ENCODE measurements at places on chromosomes 7 and 10.

DNA sequence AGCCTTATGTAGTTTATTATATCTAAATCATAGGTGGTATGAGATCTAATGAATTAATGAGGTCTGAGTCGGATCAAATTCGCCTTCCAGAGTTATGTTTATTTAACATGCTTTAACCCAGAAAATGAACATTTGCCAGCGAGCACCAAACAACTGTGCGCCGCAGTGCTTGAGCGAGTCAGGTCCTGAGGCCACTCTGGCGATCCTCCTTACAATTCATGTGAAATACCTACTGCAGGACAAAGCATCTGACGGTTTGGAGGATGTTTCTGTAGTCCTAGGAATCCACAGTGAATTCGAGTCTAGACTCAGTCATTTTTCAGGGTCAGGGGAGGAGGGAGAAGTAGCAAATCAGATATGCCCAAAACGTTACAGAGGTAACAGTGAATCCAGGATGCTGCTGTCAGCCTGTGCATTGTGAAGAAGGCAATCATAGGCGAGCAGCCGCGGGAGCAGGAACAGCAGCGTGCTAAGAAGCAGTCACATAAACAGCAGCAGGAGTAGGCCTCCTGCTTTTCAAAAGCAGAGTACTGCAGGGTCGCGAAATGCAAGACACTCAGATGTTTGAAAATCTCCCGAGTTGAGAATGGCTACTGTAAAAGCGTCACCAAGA, 120.2 kb downstream of the CACNB2 start:
- DNase-seq, result no peak

DNA sequence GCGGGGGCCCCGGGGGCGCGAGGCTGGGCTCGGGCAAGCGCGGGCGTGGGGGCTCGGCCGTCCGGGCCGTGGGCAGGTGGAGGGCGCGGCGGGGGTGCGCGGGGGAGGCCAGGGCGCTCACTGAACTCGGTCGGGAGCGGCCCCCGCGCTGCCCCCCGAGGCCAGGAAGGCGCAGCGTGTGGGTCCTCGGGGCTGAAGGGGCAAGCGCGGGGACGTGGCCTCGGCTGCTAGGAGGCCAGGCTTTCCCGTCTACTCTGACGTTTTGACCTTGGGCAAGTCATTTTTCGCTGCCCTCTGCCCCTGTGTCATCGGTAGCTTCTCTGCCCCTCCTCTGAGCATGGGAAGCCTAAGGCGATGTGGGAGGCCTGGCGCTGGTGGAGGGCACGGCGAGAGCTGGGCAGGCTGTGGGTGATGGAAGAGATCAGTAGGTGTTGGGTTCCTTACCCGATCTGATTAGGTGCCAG, 441 bp downstream of the FBH1 start:
- DNase-seq, result no peak

- DNase-seq, result no peak
Observed at GRCh38 chr10:70664702-70665195, 7.6 kb upstream of the ADAMTS14 start.

GRCh38 chr7:157669768-157670351, 333.1 kb downstream of the DNAJB6 start:
- DNase-seq, result no peak

GRCh38 chr10:17878896-17879295, 69.7 kb downstream of the MRC1 start:
- no peak for DNase-seq

GRCh38 chr7:132933072-132933458, 148.8 kb downstream of the CHCHD3 start:
- DNase-seq, result no peak

- DNase-seq, result no peak
Observed at GRCh38 chr7:103921692-103922091, 67.8 kb downstream of the RELN start.

DNA sequence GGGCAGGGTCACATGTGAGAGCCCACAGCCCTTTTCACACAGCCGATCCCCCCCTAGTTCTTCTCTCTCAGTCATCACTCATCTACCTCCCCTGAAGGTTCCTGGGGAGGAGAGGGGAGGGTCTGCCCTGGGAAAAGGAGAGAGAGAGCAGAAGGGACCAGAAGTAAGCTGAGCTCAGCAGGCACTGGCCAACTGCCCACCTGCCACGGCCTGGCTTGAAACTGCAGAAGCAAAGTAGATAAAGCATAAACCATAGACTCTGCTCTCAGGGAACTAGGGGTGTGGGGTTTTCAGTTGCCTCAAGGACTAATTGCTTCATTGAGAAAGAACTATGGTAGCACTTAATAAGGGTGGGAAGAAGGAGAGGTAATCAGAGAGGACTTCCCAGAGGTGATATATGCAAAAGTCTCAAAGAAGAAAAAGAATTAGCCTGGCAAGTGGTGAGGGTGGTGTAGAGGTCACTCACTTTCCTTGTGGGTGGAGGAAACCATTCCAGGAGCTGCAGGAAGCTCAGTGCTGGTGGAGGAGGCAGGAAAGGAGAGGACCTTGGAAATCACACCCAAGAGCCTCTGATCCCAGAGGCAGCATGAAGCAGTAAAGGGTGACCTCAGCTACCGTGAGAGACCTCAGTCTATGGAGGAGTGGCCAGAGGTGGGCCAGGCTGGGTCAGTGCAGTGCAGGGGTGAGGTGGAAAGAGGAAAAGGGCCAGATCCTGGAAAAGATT, 17.2 kb downstream of the PILRA start:
- no peak for DNase-seq

GRCh38 chr10:6640433-6641040, 60.5 kb upstream of the PRKCQ start:
- DNase-seq, result no peak

GRCh38 chr10:101829561-101830315, 11.5 kb upstream of the OGA start:
- DNase-seq, result peak; percentile 42

DNA sequence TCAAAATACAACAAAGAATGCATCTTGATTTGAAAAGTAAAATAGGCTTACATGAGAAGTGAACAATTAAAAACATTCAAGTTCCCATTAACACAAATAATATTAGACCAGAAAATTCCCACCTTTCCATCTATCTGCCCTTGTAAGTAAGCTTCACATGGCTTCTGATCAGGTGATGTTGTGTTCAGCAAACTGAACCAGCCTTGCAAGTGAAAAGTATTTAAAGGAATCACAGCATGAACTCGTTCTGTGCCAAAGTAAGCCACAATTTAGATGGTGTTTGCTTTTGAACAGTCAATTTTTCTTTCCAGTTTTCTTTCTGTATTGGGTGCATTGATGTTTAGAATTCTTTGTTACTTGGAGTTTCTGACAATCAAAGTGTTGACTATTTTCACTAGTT, 347.9 kb downstream of the TNS3 start:
- no peak for DNase-seq

GRCh38 chr10:69734797-69735468, 66.8 kb upstream of the COL13A1 start:
- no peak for DNase-seq

GRCh38 chr10:88136712-88137111, 273.3 kb downstream of the PTEN start:
- no peak for DNase-seq

DNA sequence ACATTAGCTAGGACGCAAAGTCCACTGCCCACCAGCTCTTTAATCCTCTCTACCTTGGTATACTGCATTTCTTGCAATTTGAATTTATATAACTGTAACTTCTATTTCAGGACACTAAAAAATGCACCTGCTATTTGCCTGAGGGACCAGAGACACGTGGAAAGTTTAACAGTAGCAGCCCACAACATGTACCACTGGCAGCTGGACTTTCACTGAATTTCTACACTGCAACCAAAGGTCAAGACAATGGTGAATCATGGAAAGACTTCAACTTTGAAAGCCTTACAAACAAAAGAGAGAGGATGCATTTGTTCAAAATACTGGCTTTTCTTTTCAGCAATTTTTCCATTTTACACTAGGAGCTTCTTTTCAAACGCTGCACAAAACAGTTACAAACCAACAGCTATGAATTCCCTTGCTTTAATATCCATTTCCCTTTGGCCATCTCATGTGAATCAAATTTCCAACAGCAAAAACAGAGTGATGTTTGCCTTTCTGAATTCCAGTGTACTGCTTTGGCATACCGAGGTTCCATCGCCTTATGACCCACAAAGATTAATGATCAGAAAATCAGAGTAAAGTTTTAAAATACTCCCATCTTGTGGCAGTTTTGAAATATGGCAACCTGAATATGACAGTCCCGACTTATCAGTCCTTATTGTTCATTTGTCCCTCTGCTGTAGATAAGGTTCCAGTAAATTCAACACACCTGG, 29.9 kb upstream of the HNRNPH3 start:
- DNase-seq, result no peak
